ENCODE measurements at places on chromosomes 4 and X.

DNA sequence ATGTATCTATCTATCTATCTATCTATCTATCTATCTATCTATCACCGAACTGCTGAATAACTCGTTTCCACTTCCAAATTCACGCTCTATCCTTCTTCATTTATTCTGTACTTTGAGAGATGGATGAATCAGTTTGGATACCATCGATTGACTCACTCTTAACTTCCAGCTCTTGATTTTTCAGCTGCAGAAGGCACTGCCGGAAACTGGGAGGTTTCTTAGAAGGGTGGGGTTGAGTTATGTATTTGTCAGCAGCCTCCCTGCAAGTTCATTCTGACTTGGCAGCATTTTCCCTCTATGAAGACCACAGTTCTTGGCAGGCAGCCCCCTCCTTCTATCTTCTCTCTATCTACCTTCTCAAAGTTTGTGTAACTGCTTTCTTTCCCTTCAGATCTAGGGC, 112.0 kb upstream of the MAGEB18 start:
- DNase-seq, result no peak

DNA sequence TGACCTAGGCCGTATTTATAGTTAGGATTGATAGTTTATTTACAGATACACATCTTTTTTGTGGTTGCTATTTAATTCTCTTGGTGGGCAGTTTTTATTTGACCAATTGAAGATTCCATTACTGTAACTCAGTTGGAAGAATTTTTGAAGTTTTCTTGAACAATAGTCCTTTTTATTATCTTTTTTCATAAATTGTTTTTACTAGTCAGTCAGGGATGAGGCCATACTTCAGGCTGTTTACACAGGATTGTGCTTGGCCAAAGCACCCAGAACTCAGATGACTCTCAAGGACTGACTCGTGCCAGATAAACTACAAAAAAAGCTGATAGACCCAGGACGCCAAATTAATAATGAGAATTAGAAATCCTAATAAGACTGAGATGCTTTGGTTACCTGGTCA, 7.0 kb downstream of the HERC3 start:
- no peak for DNase-seq

DNA sequence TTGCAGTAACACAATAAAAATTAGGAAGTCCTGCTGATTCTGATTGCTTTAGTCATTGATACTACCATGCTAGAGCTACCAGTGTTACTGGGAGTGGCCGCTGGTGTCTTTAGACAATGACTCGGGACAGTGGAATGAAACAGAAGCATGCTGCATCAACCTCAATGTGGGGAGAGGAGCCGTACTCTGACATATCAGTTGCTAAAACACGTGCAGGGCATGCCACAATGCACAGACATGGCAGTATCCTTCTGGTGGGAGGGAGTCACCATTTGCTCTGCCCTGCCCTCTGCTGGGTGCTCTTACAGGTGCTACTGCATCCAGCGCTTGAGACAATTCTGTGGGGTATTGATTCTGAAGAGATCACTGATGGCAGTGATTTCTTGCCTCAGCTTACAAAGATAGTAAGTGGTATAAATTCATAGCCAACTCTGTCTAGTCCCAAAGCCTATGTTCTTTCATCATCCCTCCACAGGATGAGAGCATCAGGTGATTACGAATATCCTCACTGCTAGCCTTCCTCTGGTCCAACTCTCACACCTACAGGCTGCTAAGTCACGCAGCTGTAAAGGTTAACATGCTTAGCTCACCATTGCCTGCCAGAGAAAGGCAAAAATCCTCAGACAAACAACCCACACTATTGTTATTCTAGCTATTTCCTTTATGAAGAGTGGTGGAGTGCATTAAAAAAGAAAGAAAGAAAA, 43.7 kb downstream of the NSG1 start:
- peak; percentile 59 for DNase-seq

- no peak for DNase-seq
Observed at GRCh38 chr4:153595894-153596601, 88.0 kb upstream of the TLR2 start.

- DNase-seq, result no peak
Observed at GRCh38 chr4:6689506-6689960, 4.1 kb upstream of the S100P start.

- no peak for DNase-seq
Observed at GRCh38 chr4:123198706-123199105, 197.9 kb upstream of the SPRY1 start.

DNA sequence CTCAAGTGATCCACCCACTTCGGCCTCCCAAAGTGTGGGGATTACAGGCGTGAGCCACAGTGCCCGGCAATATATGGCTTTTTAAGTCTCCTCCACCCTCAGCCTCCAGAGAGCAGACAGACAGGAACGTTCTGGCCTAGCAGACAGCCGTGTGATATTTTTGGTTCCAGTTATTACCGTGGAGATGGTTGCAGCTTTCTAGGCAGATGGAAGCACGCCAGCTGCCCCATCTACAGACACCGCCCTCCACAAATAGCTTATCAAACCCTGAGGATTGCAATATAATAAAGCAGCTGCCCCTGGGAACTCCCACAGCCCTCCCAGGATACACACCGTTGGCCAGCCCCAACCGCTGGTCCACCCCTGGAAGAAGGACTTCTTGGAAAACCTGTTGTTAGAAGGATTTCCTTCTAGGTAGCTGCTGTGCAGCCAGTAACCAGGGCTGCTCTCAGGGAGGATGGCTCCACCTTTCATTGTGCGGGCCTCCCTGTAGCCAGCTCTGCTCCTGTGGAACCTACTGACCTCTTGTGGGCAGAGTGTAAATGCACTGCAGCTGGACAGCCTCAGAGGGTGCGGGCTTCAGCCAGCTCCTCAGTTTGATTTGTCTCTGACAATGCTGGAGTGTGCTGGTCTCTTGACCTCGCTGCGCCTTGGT, 44.0 kb downstream of the SLC25A5 start:
- no peak for DNase-seq

DNA sequence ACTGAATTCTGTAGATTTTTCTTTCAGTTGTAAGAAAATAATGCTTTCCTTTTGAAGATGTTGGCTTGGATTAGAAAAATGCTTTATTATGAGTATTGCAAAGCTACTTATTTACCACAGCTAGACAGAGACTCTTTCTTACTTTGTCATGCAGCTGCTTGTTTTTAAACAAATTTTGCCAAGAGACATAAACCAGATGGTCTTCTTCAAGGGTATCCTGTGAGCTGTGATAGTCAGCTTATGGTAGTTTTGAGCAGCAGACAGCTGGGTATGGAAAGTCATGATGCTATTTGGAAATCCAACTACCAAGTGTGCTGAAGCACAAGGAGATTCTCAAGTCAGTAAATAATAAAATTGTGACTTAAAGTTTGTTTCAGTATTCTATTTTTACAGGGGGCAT, 941.5 kb downstream of the DMD start:
- no peak for DNase-seq

DNA sequence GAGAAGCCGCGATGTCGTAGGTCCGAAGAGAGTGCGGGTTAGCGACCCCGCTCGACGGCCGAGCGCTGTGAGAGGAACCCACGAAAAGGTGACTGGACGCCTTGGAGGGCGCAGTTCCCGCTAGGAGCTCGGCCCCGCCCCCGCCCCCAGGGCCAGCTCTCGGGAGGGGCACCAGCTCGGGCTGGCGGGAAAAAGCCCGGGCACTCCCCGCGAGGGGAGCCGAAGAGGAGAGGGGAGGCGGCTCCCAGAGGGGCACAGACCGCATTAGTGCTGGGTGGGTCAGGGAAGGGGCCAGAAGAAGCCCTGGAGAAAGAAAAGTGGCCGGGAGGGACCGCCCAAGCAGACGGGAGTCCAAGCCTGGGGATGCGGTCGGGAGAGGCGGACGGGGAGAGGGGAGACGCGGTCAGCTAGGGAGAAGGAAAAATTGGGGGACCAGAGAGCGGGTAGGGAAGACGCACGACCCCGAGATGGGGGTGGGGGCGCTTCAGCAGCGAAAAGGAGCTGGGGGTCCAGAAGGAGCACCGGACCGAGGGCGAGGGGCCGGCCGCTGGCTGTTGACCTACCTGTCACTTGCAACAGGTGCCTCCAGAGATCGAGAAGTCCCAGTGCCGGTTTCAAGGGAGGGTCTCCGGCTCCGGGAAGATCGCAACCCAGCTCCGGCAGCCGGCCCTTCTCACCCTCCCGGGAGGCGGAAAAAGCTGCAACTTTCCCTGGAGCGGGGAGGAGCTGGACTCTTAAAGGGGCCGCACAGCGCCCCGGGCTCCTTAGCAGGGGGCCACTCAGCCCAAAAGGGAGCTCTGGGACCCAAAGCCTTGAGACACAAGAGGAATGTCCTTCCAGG, at the start of gene SYTL4:
Gene SYTL4 (minus strand): TSS at position 681 of the 841 bp plus-strand sequence. CDS start 30,084 bp downstream, outside the sequence.
- no peak for DNase-seq

GRCh38 chrX:151184705-151185104, 8.3 kb downstream of the GPR50 start:
- DNase-seq, result no peak

GRCh38 chrX:21926527-21927278, 13.8 kb upstream of the SMS start:
- no peak for DNase-seq

DNA sequence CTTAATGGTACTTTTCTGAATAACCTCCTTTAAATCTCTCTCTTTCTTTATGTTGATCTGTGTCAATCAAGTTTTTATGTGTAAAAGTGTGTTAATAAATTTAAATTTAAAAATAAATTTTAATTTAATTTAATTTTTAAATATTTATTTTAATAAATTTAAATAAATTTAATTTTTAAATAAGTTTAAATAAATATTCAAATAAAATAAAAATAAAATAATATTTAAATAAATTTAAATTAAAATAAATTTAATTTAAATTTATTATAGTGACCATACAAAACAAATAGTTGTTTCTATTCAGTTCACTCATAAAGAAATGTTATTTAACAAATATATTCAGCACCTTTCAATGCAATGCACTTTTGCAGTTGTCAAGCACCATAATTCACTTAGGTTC, 146.9 kb downstream of the GRID2 start:
- DNase-seq, result no peak

- no peak for DNase-seq
Observed at GRCh38 chr4:98341309-98341708, 80.1 kb downstream of the RAP1GDS1 start.

- no peak for DNase-seq
Observed at GRCh38 chr4:53744446-53745160, 153.3 kb upstream of the LNX1 start.

DNA sequence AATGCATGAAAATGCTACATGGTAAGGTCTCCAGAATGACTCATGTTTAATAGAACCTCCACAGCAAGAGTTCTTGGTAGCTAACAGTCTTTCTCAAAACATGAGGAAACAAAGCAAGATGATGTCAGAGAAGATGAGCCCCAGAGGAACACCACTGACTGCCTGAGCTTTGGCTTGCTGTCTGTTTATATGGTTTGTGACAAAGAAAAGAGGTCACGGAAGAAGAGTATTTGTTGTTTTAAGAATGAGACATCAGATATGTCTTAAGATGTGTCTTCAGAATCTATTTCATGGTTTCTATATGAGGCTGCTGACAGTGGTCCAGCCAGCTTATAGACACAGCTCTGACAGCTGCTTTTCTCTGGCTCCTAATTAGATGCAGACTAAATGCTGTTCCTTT, 18.8 kb upstream of the AREG start:
- DNase-seq, result no peak

DNA sequence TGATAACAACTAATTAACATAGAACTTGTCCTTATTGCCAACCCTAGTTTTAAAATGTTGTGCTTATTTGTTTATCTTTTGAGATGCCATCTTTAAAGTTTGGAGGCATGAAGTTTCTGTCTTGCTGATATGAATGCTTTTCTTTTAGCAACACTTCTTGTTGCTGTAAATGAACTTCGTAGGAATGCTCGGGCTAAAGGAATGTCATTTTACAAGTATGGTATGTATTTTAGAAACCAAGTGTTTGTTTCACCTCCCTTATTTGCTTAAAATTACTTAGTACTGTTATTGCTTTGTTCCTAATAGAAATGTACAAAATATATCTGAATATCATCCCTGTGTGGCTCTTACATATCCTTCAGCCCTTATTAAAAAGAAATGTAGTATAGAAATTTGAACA, 76.1 kb downstream of the SLC30A9 start:
- DNase-seq, result no peak

DNA sequence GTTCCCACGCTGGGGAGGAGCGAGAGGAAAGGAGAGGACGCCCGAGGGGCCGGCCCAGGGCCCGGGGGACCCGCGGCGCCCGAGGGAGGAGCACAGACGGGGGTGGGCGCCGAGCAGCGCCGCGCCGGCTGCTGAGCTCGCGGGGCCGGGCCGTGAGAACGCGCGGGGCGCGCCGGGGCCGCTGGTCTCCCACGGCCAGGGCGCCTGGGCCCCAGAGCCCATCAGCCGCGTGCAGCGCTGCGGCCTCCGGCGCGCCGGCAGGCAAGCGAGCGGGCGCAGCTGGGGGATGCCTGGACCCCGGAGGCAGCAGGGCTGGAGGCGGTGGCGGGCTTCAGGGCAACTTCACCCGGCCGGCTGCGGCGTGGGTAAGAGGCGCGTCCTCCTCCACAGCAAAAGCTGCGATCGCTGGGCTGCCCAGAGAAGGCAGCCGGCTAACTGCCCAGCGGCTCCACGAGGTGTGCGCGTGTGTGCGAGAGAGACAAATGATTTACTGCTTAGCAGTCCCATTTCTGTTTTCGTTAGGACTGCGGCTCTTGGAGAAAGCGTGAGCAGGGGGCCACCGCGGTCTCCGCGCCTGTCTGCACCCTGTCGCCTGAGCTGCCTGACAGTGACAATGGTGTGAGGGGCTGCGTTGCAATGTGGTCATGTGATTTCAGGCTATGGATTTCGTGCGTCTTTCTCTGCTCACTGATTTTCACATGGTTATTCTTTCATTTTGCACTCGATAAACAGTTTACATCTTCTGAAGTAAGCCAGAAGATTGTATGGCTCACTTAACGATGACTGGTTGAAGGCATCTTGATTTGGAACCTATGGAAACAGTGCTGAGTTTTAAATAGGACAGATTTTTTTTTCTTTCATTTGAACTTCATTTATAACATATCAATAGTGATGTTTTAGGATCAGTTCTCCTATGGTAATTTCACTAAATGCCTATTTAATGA, 1.2 kb downstream of the GUCY1A1 start:
- DNase-seq, result peak; percentile 17

DNA sequence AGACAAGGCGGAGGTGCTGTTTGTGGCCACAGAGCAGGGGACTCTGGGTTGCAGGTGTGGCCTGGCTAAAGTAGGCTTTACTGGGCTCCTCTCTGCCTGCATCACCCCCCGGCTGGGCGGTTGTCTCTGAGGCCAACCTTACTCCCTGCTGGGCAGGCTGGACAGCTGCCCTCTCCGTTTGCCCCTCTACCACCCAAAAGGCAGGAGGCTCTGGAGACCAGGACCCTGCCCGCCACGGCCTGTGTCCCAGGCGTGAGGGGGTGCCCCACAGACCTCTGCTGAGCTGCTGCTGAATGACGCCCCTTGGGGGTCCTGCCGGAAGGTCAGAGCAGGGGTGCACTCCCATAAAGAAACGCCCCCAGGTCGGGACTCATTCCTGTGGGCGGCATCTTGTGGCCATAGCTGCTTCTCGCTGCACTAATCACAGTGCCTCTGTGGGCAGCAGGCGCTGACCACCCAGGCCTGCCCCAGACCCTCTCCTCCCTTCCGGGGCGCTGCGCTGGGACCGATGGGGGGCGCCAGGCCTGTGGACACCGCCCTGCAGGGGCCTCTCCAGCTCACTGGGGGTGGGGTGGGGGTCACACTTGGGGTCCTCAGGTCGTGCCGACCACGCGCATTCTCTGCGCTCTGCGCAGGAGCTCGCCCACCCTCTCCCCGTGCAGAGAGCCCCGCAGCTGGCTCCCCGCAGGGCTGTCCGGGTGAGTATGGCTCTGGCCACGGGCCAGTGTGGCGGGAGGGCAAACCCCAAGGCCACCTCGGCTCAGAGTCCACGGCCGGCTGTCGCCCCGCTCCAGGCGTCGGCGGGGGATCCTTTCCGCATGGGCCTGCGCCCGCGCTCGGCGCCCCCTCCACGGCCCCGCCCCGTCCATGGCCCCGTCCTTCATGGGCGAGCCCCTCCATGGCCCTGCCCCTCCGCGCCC, 920 bp downstream of the HTT-AS start:
- DNase-seq, result no peak

Measured in activated T-cell treated with anti-CD3 and anti-CD28 coated beads, Interleukin-2, amount 50 U/mL, for 48 hours (primary cell).